ENCODE measurements at places on chromosomes 16 and 17.

DNA sequence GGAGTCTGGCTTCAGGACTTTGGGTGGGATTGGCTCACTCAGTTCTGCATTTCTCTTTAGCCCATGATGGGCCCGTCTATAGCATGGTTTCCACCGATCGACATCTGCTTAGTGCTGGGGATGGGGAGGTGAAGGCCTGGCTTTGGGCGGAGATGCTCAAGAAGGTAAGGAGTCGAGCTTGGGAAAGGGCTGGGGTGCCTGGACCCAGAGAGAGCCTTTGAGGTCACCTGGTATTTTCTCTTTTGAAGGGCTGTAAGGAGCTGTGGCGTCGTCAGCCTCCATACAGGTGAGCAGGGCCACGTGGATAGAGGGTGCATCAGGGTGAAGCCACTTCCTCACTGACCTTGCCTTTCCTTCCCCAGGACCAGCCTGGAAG is 2.2 kb downstream of the THOC6 start:
- DNase-seq, result no peak

- DNase-seq, result no peak
Observed at GRCh38 chr16:78619811-78620210, 520.4 kb downstream of the WWOX start.

DNA sequence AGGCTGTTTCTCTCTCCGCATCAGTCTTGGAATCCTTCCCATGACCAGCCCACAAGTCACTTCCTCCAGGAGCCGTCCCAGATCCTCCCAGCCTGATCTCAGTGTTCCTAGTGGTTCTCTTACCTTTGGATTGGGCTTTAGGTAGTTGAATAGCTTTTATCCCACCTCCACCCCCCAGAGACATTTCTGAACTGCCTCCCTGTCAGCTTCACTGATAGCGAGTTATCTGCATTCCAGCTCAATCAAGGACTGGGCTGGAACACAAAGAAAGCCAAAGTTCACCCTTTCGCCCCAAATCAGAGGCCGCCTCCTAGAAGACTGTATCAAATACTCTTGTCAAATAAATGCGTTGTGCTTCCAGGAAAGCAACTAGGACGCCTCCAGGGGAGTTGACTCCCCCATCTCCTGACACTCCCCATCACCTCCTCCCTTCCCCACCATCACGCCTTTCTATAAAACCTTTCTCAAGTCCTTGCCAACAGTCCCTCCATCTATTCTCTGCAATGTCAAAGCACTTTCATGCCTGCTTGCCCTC is 72.7 kb downstream of the TMEM132E start:
- DNase-seq, result no peak

- no peak for DNase-seq
Observed at GRCh38 chr17:61310590-61310989, 89.1 kb upstream of the TBX2 start.

- no peak for DNase-seq
Observed at GRCh38 chr17:19578545-19578944, 44.9 kb downstream of the SLC47A1 start.

GRCh38 chr17:76408037-76408849 is 23.8 kb downstream of the SPHK1 start:
- DNase-seq, result peak; percentile 65

DNA sequence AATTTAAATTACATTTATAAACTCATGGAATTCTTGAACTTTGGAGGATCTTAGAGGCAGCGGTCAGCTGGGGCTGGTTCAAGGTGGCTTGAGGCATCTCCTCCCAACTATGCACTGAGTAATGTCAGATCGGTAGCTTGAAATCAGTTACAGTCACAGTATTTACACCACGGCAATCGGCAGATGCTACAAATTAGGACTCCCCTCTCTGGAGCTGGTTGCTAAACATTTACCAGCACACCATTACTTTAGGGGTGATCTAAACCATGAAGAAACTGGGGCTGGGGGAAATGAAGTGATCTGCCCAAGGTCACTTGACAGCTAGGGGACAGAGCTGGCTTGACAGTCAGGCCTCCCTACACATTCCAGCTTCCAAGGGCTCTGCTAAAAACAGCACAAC is 137.6 kb downstream of the IRX3 start:
- DNase-seq, result no peak

GRCh38 chr16:60432472-60432871 is 1603.8 kb downstream of the CDH8 start:
- no peak for DNase-seq

- DNase-seq, result no peak
Observed at GRCh38 chr17:72125226-72125651, 4.4 kb downstream of the SOX9 start.

DNA sequence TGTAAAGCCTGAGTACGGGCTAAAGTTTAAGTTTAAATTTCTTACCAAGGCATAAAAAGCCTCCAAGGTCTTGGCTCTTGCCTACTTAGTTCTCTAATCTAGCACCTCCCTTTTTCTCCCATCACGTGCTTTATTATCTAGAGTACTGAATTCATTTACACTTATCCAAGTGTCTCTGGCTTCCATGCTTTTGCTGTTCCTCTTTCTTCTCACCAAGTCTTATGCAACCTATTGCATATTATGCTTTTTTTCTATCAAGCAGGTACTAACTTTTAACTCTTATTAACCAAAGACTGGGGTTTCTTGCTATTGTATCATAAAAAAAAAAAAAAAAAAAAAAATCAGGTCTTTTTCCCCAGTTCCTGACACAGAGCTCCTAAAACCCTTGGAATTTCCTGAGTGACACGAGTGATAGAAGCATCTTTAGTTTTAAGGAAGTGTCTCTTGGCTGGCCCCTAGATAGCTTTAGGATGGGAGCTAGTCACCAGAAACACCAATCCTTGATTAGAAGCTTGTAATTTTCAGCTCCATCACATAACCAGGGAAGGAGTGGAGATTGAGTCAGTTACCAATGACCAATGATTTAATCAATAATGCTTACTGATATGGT is 44.9 kb downstream of the SSH2 start:
- DNase-seq, result no peak

GRCh38 chr16:56669840-56670619 is 416 bp downstream of the MT1H start:
- DNase-seq, result no peak

DNA sequence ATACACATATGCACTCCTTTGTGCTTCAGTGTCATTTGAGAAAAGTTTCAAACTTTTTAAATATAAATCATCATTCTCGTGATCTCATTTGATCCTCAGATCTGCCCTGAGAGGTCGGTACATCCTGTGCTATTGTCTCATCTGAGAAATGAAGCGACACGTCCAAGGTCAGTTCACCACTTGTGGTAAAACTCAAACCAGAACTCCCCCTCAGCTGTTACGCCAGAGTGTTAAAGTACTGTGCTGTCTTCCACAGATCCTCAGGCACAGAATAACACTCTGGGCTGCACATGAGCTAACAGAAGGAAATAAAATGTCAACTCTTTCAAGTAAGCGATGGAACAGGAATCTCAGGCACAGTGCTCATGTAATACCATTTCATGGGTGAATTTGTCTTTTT is 31.4 kb downstream of the ANKFN1 start:
- DNase-seq, result no peak

GRCh38 chr17:70499067-70499786 is 329.9 kb downstream of the KCNJ2 start:
- no peak for DNase-seq

DNA sequence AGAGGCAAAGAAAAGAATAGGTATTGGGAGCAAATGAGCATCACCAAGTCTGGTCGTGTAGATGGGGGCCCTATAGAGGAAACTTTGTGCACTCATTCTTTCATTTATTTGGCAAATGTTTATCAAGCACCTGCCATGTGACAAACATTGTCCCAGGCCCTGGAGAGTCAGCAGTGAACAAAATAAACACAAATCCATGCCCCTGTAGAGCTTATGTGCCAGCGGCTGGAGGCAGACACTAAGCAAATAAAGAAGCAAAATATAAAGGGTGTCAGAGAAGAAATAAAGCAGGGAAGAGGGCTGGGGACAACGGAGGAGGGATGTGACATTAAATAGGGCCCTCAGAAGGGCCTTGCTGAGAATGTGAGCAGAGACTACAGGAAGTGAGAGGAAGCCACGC is 45.5 kb downstream of the KATNIP start:
- DNase-seq, result no peak

DNA sequence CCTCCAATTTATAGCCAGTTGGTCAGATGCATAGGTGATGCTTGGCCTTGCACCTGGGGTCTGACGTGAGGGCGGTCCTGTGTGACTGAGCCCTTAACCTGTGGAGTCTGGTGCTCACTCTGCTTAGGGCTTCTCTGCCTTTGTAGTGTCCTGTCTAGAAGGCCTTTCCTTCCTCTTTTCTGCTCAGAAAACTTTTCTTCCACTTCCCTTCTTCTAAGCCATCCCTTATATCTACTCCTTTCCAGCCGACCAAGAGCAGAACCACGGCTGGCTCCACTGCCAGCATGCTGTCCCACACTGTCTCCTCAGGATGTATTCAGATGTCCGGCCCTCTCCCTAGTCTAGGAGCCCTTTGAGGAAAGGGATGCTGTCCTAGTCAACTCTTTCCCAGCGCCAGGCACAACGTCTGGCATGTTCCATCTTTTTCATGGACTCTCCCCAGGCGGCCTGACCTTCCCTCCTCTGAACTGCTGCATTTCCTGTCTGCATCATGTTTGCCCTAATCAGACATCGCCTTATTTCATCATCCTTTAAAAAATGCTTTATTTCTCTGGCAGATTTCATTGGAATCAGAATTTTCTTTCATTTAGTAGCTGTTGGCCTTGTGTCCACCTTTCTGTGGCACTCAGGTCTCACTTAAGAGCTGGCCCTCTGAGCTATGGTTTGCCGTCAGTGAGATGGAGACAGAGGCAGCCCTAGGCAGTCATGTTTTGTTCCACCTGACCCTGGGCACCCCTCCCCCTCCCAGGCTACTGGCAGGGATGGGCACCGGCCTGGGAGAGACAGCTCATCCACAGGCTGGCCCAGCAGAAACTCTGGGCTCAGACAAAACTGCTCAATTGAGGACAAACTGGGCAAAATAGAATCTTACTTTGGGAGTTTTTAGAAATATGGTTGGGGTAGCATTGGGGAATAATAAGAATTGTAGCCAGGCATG is 15.5 kb upstream of the BRCA1 start:
- DNase-seq, result no peak

GRCh38 chr16:57859331-57859730 is 57.0 kb upstream of the KIFC3 start:
- no peak for DNase-seq

DNA sequence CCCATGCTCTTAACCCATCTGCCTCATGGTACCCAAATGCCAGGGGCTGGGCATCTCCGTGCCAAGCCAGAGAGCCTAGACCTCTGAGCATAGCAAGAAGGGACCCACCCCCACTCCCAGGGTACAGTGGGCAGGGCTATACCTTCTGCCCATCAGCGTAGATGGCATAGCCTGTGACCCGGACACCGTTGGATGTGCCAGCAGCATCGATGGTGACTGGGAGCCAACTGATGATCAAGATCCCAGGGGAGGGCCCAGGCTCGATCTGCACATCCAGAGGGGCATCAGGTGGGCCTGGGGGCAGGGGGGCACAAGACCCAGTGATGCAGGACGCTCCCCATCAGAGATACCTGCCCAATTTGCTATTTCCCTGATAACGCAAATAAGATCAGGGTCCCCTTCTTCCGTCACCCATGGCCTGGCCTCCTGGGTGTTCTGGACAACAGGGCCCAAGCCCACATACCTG is 17.1 kb downstream of the TSPOAP1 start:
- no peak for DNase-seq

GRCh38 chr17:65231662-65232335 is 94.6 kb downstream of the RGS9 start:
- DNase-seq, result peak; percentile 27

DNA sequence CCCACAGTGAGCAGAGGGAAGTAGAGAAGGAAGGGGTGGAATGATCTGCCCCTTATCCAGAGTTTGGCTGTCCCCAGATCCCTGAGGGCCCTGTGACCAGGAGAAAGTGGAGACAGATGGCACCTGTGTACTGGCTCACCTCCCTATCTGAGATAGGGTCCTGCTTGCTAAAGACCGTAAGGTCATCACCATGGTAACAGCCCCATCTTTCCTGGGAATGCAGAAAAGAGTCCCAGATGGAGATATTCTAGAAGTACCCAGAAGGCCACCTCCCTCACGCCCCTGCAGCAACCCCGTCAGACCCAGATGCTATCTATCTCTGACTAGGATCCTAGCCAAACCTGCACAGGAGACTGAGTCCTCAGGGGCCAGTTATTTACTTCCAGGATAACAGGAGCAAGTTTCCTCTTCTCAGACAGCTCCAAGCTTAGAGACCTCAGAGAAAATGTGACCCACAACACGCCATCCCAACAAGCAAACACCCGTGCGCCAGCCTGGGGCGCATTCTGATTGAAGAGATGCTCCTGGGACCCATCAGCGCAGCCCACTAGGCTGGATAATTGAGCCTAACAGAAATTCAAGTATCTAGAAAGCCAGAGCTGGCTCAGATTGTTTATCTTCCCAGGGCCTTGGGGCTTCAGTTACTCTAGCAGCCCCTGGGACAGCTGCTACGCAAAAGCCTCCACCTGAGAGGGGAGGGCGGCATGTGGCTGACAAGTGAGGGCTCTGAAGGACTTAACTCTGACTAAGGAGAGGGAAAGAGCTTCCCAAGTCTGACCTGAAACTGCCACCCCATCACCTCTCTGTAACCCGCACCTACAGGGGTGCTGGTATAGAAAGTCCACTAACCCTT is 1.9 kb downstream of the ORMDL3 start:
- DNase-seq, result no peak

- DNase-seq, result no peak
Observed at GRCh38 chr16:65624229-65624628, 502.4 kb upstream of the CDH11 start.

DNA sequence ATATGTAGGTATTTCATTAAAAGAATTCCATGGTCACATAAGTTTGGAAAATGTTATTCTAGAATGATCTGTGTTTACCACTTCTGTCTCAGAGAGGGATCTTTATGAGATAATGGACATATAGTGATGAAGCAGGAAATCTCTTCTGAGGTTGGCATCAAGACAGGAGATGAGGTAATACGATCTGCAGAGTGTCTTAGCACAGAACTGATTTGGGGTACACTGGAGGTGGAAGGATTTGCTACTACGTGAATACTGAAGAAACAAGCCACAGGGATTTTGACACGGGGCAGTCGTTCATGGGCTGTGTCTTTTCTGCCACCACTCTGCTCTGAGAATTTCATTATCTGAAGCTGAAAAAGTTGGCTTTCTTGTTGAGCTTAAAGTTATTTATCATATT is 5.5 kb downstream of the CBFB start:
- no peak for DNase-seq
